ENCODE measurements at places on chromosomes 7 and 10.

- no peak for DNase-seq
These were observed 96.6 kb upstream of the KLF6 start for GRCh38 chr10:3881622-3882021.

- DNase-seq, result no peak
These were observed 125.7 kb downstream of the PRPF18 start for GRCh38 chr10:13712476-13712836.

DNA sequence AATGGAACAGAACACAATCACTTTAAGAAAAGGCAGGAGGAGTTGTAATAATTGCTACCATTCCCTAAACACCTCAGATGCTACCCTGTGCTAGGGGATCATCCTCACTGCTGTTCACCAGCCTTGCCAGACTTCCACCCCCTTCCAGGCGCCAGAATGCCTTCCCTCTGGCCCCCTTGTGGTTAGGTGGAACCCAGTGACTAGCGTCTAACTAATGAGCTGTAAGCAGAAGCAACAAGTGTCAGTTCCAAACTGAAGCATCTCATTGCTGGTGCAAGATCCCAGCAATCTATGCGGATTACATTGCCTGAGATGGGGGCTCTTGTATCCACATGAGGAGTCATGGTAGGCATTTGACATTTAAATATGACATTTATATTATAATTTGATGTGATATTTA lies 86.6 kb downstream of the FRMD4A start:
- no peak for DNase-seq

DNA sequence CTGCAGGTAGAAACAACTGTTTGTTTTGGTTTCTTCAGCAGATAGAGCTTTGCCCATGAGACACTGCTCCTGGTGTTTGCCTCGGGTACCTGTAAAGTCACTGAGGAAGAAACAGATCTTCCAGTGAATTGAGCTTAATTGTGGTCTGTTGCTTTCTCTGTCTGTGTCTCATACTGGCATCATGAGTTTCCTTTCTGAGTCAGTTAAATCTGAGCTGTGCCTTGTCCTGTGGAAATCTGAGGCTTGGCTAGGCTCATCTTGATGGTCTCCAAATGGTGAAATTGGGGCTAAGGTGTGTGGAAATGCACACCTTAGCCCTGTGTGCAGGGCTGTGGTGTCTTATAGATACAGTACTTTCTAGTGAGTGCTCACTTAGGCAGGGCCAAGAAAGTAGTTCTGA lies 67.4 kb downstream of the GBF1 start:
- peak; percentile 35 for DNase-seq

- DNase-seq, result no peak
These were observed 27.5 kb upstream of the AMZ1 start for GRCh38 chr7:2660359-2661095.

- no peak for DNase-seq
These were observed 457.4 kb downstream of the TCERG1L start for GRCh38 chr10:130854151-130854550.

GRCh38 chr7:3847336-3847735 lies 546.3 kb downstream of the SDK1 start:
- DNase-seq, result no peak

- DNase-seq, result no peak
These were observed 299.2 kb upstream of the ZMIZ1 start for GRCh38 chr10:78769526-78769925.

- DNase-seq, result peak; percentile 61
These were observed 52.2 kb downstream of the IFIT5 start for GRCh38 chr10:89466599-89467035.

- DNase-seq, result no peak
These were observed 490.2 kb upstream of the IGFBP3 start for GRCh38 chr7:46411236-46411635.

DNA sequence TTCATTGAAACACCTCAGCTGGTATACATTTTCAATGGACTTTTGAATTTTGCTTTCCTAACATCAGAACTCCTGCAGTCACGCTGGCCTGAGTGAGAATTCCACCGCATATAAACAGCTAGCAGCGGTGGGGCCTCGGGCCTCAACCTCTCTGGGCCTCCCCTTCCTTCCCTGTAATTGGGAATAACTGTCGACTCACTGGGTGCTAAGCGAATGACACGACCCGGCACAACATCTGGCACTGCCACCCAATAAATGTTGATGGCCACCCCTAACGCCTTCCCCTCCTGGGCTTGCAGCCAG lies 670 bp downstream of the RCC1L start:
- DNase-seq, result no peak

GRCh38 chr10:29646960-29647461 lies 12.2 kb upstream of the SVIL start:
- DNase-seq, result peak; percentile 48

- peak; percentile 73 for DNase-seq
These were observed 424 bp downstream of the EGFR start for GRCh38 chr7:55019191-55019690.

GRCh38 chr7:80210400-80210799 lies 75.8 kb downstream of the GNAI1 start:
- DNase-seq, result no peak

DNA sequence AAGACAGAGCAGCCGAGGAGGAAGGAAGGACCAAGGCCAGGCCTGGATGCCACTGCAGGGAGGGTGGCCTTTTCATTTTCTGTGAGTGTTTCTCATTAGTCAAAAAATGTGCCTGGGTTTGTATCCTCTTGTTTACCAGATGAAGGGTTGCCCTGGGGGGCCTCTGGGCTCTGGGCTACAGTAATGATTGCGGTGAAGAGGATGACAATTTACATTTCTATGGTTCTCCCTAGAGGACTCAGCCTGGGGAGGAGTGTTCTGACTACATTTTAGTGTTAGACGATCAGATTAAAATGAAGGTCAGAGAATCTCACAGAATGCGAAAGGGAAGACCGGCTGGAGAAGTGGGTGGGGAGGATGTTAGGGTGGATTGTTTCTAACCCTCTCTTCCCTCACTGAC lies 108.0 kb upstream of the KMT2C start:
- no peak for DNase-seq

GRCh38 chr7:5694912-5695726 lies 86.3 kb downstream of the RNF216 start:
- peak; percentile 92 for DNase-seq

GRCh38 chr7:84199216-84199615 lies 4.6 kb upstream of the SEMA3A start:
- DNase-seq, result no peak

DNA sequence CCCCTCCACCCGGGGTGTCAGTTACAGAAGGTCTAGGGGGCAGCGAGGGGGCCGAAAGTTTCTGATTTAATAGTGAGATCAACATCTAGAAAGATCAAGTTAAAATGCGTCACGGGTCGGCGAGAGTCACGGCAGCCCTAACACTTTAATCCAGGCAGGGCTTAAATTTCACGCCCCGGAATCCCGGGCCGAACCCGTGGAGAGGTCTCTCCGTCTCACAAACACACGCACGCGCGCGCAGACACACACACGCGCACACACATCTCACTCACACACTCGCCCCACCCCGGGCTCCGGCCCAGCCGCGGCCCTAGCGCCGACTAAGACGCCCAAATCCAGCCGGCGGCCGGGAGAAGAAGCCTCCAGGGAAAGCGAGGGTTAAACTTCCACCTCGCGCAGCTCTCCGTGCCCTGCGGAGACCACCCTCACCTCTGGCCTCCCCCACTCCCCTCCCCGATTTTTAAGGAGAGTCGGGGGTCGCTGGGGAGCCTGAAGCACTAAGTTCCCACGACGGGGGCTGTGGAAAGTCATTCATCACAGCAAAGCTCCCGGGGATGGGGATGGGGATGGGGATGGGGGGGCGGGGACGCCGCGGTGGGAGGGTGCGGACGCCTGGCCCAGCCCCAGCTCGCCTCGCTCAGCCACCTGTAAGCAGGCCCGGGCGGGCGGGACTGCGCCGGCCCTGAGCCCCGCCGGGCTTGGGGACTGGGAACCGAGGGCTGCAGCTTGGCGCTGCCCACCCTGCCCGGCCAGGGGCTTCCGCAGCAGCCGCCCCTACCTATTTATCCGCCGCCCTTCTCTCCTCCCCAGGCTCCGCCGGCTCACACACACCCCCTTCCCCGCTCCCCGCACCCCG lies 1.6 kb downstream of the PDGFA start:
- DNase-seq, result peak; percentile 72

GRCh38 chr7:20146451-20146850 lies 70.7 kb downstream of the MACC1 start:
- DNase-seq, result no peak

DNA sequence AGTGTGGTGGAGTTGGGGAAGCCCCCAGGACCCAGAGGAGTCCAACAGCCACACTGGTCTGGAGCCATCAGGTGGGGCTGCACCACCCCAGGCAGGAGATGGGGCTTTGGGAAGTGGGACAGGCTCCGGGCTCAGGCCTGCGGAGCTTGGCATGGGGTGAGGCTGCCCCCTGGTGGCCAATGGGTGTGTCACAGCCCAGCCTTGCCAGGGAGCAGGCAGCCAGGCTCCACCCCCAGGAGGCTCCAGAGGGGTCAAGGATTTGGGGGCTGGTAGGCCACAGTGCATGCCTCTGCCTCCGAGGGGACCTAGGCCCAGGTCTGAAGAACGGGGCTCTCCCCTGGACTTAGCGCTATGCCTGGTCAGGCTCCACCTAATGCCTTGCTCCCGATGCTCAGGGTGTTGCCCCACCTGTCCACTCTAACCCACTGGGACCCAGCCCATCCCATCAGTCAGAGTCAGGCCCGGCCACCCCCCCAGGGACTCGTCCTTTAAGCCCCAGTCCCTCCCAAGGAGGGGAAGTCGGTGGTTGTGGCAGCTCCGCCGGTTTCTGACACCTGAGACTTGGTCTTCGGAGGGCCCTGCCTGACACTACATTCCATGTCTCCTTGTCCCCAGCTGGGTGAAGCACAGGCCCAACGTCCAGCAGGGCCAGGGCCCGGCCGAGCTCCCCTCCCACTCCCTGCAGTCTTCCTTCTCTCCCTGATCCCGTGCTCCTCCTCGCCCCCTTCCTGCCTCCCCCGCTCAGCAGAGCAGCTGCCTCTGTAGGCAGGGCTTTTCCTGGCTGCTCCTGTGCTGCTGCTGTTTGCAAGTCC lies 11.3 kb upstream of the SAMD8 start:
- peak; percentile 87 for DNase-seq

- DNase-seq, result peak; percentile 74
These were observed 367.7 kb upstream of the SEMA3D start for GRCh38 chr7:85554236-85555178.

- DNase-seq, result no peak
These were observed 56.7 kb downstream of the AKR1E2 start for GRCh38 chr10:4882704-4883078.

DNA sequence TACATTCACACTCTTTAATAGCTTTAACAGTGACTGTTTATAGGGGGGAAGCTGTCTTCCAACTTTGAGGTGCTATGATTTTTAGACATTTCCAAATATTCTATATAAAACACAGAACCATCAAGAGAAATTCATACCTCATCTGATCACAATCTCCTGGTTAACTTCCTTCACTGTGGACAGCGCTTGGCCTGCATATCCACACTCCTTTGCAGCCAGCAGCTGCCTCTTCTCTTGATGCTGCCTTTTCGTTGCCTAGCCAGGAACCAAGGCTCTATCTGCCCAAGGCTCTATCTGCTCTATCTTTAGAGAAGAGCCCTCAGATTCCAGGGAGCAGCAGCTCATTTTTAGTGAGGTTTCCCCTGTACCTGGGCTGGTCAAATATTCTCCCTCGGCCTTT lies 252.0 kb downstream of the PTEN start:
- DNase-seq, result no peak

GRCh38 chr7:99272476-99273045 lies at the start of gene MYH16:
Gene MYH16 (plus strand): TSS chr7:99272839.
- no peak for DNase-seq

- DNase-seq, result no peak
These were observed 3.0 kb upstream of the NAMPT start for GRCh38 chr7:106287786-106288185.

- DNase-seq, result no peak
These were observed 162.7 kb upstream of the ITGB1 start for GRCh38 chr10:33120700-33121099.

DNA sequence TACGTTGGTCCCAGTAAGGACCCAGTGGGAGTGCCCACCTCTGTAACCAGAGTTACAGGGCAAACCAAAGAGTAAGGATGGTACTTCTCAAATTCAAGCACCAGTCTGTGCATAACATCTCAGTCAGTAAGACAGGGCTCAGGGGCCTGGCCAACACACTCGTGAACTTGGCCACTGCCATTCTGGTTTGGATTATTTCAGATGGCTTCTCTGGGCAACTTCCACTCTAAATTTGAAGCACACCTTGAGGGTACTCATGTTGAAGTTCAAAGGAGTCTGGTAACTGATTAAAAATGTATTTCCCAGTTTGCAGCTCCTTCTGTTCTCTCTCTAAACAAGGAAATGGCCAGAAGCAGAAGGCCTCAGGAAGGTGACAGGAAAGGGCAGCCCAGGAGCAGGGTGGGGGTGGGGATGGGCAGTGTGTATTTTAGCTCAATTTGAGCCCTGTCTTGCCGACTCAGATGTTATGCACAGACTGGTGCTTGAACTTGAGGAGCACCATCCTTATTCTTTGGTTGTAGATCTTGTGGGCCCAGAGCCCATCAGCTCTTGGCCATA lies 107.3 kb upstream of the GLI3 start:
- DNase-seq, result no peak

- DNase-seq, result peak; percentile 46
These were observed 38.1 kb upstream of the XPNPEP1 start for GRCh38 chr10:109961174-109962001.

DNA sequence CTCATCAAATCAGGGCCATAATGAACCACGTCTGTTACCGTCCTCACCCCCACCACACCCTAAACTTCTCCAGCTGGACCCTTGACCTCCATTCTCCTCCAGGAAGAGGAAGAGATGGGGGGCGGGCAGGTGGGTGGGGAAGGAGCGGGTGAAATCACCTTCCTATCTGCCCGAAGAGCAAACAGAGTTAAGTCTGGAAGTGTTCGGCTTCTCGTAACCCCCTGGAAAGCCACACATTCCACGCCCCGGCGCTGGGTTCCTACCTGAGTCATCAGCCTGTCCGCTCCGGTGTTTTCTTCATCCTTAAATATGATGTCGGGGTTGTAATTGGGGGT lies 736 bp downstream of the SHH start:
- DNase-seq, result no peak

- no peak for DNase-seq
These were observed 732.1 kb upstream of the AUTS2 start for GRCh38 chr7:68866200-68866570.

GRCh38 chr10:124333931-124334330 lies 84.8 kb downstream of the OAT start:
- DNase-seq, result no peak

DNA sequence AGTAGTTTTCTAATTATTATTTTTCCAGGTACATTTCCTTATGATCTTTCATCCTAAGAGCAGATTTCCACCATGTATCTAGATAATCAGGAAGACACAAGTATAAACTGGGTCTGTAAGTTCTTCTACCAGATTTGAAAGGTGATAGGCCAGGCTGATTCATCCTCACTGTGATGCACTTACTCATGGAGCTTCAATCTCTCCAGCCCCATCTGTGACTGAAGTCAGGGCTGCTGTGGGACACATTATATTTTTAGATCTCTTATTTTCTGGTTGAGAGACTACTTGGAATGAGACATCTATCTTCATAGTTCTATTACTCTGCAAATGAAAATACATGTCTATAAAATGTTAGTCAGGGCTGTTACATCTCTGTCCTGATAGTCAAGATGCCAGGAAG lies 85.5 kb upstream of the SLC25A13 start:
- no peak for DNase-seq

GRCh38 chr10:58920655-58921003 lies 255.8 kb upstream of the PHYHIPL start:
- DNase-seq, result no peak

GRCh38 chr10:89646889-89647657 lies 2.0 kb upstream of the PANK1 start:
- no peak for DNase-seq

Measured in astrocyte of the hippocampus (primary cell).